ENCODE measurements at places on chromosomes 4 and X.

DNA sequence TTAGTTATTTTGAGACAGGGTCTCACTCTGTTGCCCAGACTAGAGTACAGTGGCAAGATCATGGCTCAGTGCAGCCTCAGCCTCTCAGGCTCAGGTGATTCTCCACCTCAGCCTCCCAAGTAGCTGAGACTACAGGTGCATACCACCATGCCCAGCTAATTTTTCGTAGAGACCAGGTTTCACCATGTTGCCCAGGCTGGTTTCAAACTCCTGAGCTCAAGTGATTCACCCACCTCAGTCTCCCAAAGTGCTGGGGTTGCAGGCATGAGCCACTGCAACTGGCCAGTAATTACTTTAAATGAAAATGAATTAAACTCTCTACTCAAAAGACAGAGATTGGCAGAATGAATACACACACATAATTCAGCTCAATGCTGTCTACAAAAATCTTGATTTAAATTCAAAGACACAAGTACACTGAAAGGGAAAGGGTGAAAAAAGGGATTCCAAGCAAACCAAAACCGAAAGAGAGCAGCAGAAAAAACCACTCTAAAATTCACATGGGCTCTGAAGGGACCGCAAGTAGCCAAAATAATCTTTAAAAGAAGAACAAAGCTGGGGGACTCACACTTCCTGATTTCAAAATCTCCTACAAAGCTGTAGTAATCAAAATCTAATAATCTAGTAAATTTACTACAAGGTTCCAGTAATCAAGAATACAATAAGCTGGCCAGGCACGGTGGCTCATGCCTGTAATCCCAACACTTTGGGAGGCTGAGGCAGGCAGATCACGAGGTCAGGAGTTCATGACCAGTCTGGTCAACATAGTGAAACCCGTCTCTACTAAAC lies 11.8 kb upstream of the SPON2 start:
- no peak for DNase-seq

DNA sequence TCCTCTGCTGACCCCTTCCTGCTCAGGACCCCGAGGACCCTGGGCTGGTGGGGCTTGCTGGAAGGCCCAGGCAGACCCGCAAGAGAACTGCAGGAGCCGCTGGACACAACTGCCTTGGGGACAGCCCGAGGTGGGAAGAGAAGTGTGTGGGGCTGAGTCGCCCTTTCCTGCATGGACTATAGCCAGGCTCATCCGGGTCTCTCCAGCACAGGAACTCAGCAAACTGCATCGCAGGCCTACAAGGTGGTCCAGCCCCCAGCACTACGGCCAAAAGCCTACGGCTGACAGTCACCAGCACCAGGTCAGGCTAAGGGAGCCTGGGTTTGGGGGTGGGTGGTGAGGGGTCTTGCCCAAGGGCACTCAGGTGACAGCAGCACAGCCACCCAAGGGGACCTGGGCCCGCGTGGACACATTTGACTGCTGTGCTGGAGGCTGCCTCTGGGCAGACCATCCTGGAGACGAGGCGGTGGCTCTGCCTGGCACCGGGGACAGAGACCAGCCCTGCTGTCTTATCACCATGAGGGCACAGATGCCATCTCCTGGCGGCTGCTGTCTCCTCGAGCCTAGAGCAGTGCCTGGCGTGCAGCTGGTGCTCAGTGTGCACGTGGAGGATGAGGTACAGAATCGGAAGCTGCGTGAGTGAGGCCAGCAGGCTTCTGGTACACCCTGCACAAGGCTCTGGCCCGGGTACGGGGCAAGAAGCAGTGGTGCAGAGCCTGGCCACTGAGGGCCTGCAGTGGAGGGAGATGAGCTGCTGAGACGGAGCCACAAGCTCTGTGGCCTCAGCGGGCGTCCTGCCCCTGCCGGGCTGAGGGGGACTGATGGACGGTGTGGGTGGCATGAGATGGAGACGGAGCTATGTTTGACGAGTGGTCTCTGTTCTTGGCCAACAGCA lies 15.1 kb downstream of the LRPAP1 start:
- DNase-seq = no peak

GRCh38 chrX:22249371-22249770 lies 23.3 kb upstream of the CBLL2 start:
- DNase-seq = no peak

GRCh38 chrX:43743100-43743822 lies 87.2 kb downstream of the MAOA start:
- no peak for DNase-seq

- no peak for DNase-seq
Observed at GRCh38 chrX:10617999-10618351, 2.4 kb downstream of the MID1 start.

DNA sequence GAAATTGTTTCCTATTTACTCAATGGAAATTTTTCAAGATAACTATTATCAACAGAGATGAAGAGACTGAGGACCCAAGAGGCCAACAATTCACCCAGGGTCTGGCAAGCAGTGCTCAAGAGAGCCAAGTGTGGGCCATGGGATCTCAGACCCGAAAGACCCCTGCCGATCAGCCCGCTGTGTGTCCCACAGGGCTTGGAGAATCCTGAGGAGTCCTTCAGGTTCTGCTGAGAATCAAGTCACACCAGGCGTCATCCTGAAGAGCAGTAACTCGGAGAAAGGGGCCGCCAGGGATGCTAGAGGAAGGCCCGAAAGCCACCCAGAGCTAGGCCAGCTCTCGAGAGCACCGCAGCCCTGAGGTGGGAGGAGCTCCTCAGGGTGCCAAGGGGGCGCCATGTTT lies 48.7 kb downstream of the FGFRL1 start:
- no peak for DNase-seq

GRCh38 chr4:78984593-78984992 lies 45.4 kb upstream of the PAQR3 start:
- DNase-seq = no peak

DNA sequence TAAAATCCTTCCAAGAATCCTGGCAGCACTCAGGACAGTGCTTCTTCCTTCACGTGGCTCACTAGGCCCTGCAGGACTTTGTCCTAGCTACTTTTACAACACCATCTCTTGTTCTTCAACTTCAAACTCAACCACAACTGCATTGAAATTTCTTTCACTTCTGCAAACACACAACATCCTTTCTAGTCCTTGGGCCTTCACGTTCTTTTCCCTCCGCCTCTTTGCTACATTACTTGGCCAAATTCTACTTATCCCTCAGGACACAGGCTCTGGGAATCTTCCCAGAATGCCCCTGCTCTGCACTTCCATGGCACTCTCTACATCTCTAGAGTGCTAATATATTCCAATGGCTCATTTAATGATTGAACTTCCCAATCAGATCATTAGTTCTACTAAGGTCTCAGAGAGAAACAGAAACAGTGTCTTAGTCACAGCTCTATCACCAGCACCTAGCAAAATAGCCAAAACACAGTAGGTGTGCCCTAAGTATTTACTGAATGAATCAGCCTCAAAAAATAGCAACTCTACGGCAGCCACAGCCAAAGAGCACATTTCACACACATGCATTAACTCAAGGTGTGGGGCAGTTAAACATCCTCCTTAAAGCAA lies 73.3 kb downstream of the MANBA start:
- no peak for DNase-seq

GRCh38 chr4:82230306-82230705 lies 143.5 kb downstream of the HNRNPD start:
- DNase-seq = no peak

GRCh38 chr4:31557437-31557836 lies 837.3 kb downstream of the PCDH7 start:
- no peak for DNase-seq

GRCh38 chrX:70481471-70482270 lies 37.0 kb downstream of the DLG3 start:
- no peak for DNase-seq

DNA sequence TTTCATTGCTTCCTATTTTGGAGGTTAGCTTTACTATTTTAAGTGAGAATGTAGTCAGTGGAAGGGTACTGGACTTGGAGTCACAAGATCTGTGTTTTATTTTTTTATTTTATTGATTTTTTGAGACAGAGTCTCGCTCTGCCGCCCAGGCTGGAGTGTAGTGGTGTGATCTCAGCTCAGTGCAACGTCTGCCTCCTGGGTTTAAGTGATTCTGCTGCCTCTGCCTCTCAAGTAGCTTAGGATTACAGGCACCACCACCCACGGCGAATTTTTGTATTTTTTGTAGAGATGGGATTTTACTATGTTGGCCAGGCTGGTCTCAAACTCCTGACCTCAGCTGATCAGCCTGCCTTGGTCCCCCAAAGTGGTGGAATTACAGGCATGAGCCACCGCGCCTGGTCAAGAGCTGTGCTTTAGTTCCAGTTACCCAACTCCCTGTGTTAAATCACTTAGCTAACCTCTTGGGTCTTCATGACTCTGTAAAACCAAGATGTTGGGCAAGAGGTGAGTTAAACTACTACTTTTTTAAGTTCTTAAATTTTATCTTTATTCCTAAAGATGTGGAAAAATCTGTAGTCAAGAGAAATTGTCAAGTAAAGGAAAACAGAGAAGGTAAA lies 11.2 kb downstream of the USP9X start:
- DNase-seq = no peak

DNA sequence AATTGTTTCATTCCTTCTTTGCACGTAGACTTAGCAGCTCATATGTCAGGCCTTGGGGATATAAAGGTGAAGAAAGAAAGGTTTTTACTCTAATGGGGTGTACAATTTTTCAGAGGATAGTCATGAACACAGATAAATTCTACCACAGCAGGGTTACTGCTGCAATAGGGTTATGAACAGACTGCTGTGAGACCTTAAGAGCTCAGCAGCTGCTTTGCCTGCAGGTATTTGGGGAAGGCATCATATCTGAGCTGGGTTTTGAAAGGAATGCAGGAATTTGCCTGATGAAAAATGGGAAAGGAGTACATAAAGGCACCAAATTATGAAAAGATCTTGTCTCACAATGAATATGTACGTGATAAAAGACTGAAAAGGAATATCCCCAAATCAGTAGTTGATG lies 128.9 kb downstream of the CEP135 start:
- DNase-seq = no peak

- no peak for DNase-seq
Observed at GRCh38 chr4:88021824-88022223, 14.4 kb downstream of the PKD2 start.

Measured in activated naive CD4-positive, alpha-beta T cell (primary cell).